MCF 10A (cell line): ENCODE measurements at places on chromosomes 6 and 20.

GRCh38 chr20:50198180-50198666 is 7.6 kb downstream of the CEBPB start:
- H3K4me3 ChIP-seq = no peak overlapping the region
- no peak overlapping the region for H3K27ac ChIP-seq
- no peaks in the 10 kb centered on the region for H3K27me3 ChIP-seq
- peaks cover 18% of the 10 kb centered on the region for H3K4me1 ChIP-seq

GRCh38 chr20:11316244-11316643 is 601.4 kb upstream of the BTBD3 start:
- H3K4me1 ChIP-seq = peaks cover 9% of the 10 kb centered on the region
- no peak overlapping the region for H3K27ac ChIP-seq
- H3K27me3 ChIP-seq = no peaks in the 10 kb centered on the region
- no peak overlapping the region for H3K4me3 ChIP-seq
- DNase-seq = no peak
- H3K36me3 ChIP-seq = no peaks in the 10 kb centered on the region

GRCh38 chr6:111959766-111960165 is 86.5 kb upstream of the FYN start:
- H3K27me3 ChIP-seq = no peaks in the 10 kb centered on the region
- H3K4me3 ChIP-seq = no peak overlapping the region
- no peak overlapping the region for H3K27ac ChIP-seq
- DNase-seq = no peak
- no peaks in the 10 kb centered on the region for H3K36me3 ChIP-seq

GRCh38 chr6:147169529-147169928 is 34.7 kb upstream of the STXBP5 start:
- H3K27ac ChIP-seq = peak overlapping the region; percentile 94
- no peak for DNase-seq

DNA sequence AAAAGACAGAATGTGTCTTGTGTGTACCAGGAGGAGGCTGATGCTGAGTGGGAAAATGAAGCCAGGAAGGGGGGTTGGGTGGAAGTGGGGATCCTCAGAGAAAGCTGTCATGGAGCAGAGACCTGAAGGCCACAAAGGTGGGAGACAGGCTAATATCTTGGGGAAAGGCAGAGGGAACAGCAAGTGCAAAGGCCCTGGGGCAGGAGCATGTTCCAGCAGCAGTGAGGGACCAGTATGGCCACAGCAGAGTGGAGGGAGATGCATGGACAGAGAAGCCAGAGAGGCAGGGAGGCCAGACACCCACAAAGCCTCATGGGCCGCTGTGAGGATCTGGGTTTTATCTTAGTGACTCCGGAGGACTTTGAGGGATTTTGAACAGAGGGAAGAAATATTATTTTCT is 254.2 kb upstream of the SULF2 start:
- no peaks in the 10 kb centered on the region for H3K36me3 ChIP-seq
- no peaks in the 10 kb centered on the region for H3K27me3 ChIP-seq
- H3K27ac ChIP-seq = no peak overlapping the region
- DNase-seq = no peak
- peaks cover 11% of the 10 kb centered on the region for H3K4me1 ChIP-seq
- no peak overlapping the region for H3K4me3 ChIP-seq

DNA sequence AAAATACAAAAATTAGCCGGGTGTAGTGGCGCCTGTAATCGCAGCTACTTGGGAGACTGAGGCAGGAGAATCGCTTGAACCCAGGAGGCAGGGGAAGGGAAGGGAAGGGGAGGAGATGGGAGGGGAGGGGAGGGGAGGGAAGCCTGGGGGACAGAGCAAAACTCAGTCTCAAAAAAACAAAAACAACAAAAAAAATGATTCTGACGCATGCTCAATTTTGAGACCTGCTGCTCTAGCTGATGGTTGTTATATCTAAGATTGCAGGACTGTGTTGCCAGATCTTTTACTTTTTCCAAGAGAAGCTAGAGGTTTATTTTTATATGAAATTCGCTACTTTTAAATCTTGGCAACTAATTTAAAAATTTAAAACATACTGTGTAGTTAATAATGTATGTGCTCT is 2.4 kb upstream of the WFDC2 start:
- H3K4me3 ChIP-seq = no peak overlapping the region
- no peak for DNase-seq
- H3K4me1 ChIP-seq = no peaks in the 10 kb centered on the region

DNA sequence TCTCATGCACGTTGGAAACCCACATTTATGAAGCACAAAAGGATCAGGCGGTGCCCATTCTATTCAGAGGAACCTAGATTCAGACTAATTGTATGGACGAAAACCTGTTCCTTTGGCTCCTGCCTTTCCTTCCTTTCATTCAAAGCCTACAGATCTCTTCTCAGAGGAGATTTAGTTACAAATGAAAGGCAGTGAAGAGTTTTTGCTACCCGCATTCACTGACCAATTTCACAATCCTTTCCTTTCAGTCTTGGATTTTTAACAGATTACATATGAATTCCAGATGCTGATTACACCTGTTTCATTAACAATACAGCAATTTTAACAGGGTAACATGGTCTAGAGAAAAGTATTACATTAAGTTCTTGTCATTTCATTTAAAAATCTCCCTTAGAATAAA is 32.0 kb downstream of the TMEM242 start:
- H3K4me1 ChIP-seq = no peaks in the 10 kb centered on the region
- peaks cover 11% of the 10 kb centered on the region for H3K36me3 ChIP-seq
- H3K4me3 ChIP-seq = no peak overlapping the region

DNA sequence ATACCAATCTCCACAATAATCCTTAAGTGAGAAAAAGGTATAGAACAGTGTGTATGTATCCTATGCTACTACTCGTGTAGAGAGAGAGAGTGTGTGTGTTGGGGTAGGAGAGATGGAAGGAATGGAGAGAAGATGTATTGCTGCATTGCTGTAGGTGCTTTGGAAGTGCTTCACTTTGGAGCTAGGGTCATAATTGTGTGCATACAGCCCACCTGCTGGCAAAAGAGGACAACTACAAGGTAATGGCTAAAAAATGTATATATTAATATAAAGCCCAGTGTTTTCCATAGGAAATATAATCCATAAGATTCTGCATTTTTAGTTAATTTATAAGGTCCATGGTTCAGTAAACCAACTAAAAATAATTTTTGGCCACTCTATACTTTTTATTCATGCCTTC is 36.1 kb downstream of the SERAC1 start:
- H3K27ac ChIP-seq = no peak overlapping the region
- H3K4me1 ChIP-seq = no peaks in the 10 kb centered on the region
- DNase-seq = peak; percentile 65

DNA sequence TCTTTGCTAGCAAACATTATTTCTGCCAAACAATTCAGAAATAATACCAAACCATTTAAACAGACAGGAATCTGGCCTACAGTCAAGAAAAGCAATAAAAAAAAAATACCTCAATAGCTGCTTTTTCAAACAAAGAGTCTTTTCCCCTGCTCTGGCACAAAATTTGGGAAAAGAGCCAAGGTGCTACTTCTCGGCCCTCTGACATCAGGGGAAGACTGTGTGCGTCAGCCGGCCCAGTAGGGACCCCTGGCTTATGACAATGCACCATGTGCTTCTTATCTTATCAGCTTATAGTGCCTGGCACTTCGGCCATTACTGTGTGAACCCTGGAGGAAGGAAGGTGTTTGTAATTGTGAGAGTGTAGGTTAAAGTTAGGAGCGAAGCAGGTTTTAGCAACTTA is 89.4 kb downstream of the PDE10A start:
- no peaks in the 10 kb centered on the region for H3K36me3 ChIP-seq
- H3K27ac ChIP-seq = no peak overlapping the region
- H3K4me3 ChIP-seq = no peak overlapping the region

GRCh38 chr6:48429610-48430009 is 318.6 kb upstream of the PTCHD4 start:
- DNase-seq = no peak
- H3K4me3 ChIP-seq = no peak overlapping the region
- H3K27ac ChIP-seq = peak overlapping the region; percentile 74
- peaks cover 6% of the 10 kb centered on the region for H3K36me3 ChIP-seq
